ENCODE measurements at places on chromosomes 2 and 18.

DNA sequence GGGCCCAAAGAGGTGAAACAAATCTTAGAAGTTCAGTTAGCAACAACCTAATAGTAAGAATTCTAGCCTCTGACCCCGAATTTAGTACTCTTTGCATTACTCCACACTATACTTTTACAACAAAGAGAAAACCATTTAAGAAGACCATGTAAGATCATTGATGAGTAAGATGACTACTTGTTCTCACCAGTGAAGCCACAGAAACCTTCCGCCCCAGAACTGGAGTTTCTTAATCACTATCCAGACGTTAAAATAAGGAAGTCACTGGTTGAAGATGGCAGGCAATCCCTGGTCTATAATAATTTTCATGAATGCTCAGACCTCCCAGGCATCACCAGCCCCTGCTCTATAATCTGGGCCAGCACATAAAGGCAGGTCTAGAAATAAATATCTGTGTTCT lies 95.0 kb downstream of the TMEM163 start:
- peak; percentile 21 for DNase-seq

DNA sequence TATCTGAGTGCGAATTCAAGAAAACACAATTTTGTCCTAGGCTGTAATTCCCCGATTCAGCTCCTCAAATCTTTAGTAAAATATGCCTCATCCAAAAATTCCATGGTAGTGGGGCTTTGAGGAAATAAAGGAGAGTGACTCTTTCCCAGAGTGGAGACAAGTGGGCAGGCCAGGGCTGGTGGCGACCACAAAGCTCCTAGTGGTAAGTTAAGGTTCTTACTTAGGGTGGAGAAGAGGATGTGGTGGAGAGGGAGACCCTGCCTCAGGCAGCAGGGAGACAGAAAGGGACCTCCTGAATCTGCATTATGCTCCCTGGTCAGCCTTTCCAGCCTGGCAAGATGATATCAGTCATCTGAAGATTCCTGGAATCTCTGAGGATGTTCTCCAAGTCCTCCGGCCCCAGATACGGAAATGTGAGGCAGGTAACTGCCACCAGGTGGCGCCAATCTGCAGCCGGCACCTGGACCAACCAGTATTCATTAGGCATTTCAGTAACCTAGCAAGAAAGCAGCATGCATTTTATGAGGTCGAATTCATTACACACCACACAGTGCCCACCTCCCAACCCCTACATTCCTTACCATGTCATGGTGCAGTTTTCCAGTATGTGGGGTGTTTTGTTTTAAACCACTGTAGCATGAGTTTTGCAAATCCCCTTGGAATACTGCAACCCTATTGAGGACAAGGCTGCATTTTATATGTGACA lies 106.4 kb downstream of the POLE4 start:
- peak; percentile 61 for DNase-seq

GRCh38 chr2:105935063-105935462 lies 190.4 kb downstream of the NCK2 start:
- peak; percentile 25 for DNase-seq

DNA sequence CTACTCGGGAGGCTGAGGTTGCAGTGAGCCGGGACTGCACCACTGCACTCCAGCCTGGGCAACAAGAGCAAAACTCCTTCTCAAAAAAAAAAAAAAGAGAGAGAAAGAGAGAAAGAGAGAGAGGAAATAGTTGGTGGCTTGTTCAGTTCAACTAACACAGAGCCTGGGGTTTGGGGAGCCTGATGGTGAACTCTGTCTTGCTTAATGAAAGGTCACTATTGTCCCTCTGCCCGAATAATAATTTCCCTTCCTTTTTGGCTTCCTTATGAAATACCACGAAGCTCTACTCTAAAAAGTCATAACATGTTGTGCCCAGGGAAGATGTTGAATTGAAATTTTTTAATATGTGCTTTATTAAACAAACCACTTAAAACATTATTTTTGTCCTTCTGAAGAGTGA lies 17.3 kb downstream of the BCL2 start:
- DNase-seq = no peak

GRCh38 chr2:12501469-12502158 lies 215.1 kb upstream of the TRIB2 start:
- peak; percentile 88 for DNase-seq

DNA sequence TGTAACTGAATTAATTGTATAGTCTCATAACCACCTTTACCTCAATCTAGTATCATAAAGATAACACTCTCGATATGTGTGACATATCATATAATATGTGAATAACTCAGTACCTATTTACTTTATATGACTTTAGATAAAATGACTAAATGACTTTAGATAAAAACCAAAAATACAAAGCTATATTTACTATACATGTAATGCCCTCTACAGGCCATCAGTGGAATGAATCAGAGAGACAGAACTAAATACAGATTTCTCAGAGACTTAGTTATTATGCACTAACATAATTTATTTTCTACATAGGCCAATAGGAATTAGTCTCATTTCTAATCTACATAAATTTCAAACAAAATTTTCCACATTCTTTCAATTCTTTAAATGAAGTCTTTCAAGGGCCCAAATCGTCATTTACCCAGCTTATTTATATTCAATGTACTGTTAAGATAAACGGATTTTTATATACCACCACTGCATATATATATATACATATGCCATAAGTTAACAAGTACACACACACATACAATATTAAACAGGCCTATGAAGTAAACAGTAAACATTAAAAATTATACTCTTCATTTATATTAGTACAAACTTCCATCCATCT lies 219.9 kb downstream of the EXOC6B start:
- DNase-seq = no peak

GRCh38 chr18:57542126-57542525 lies 44.4 kb downstream of the FECH start:
- no peak for DNase-seq

DNA sequence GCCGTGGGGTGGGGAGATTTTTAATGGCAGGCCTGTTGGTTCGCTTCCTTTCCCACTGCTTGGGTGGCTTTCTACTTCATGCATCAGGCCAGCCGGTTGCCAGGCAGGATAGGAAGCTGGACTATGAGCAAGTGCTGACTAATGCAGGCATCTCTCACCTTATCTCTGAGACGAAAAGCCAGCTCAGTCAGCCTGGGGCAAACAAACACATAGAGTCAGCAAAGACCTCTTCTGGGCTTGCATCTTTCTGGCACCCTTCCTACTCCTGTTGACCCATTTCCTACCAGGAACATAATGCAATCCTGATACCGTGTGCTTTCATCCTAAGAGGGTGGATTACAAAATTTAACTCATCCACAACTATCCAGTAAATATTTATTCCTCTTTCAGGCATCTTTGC lies 416.6 kb upstream of the MEX3C start:
- DNase-seq = no peak

DNA sequence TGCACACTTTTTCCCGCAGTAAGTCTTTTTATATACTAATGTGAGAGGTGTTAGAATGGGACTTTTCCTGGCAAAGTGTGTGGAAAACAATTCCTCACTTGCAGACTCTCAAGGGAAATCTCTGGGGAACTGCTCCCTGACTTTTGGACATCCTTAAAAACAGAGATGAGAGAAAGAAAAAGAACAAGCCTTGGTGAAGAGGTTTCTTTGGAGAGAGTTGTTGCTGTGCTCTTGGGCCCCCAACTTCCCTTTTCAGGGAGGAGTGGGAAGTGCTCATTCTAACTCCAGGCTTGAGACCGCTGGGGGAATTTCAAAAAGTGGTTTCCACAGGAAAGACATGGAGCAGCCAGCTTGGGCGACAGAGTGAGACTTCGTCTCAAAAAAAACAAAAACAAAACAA lies 142.6 kb upstream of the SPRED2 start:
- no peak for DNase-seq

- DNase-seq = no peak
Observed at GRCh38 chr2:104599787-104600510, 254.0 kb upstream of the POU3F3 start.

Measured in activated naive CD4-positive, alpha-beta T cell treated with anti-CD3 and anti-CD28 coated beads for 36 hours (primary cell).